Brain pericyte (primary cell): ENCODE measurements at places on chromosomes 13 and 19.

- DNase-seq = no peak
These were observed 82.7 kb downstream of the DLEU7 start for GRCh38 chr13:50760751-50761150.

DNA sequence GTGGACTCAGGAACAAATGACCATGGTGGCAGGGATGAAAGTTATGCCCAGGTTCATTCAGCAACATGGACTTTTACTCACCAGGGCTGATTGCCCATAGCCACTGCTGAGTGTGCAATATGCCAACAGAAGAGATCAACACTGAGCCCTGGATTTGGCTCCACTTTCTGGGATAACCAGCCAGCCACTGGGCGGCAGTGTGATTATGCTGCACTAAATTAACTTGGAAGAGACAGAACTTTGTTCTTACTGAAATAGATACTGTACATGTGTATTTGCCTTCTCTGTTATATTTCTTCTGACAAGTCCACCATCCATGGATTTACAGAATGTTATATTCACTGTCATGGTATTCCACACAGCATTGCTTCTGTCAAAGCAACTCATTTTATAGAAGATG is 257.4 kb downstream of the TDRD3 start:
- DNase-seq = no peak

- DNase-seq = no peak
These were observed 173.7 kb upstream of the TMTC4 start for GRCh38 chr13:100848304-100848703.

GRCh38 chr13:73945382-73945781 is 188.8 kb downstream of the KLF12 start:
- no peak for DNase-seq

- no peak for DNase-seq
These were observed 128.8 kb downstream of the ZDHHC20 start for GRCh38 chr13:21330126-21330861.
